ENCODE measurements at places on chromosomes 12 and 14. TPM values are rescaled to one million over a fixed set of nuclear protein-coding genes. Genes with fewer than 3 reads are reported as not detected.

GRCh38 chr12:48873096-48873495 is 7.4 kb upstream of the RND1 start:
- no peak for DNase-seq

DNA sequence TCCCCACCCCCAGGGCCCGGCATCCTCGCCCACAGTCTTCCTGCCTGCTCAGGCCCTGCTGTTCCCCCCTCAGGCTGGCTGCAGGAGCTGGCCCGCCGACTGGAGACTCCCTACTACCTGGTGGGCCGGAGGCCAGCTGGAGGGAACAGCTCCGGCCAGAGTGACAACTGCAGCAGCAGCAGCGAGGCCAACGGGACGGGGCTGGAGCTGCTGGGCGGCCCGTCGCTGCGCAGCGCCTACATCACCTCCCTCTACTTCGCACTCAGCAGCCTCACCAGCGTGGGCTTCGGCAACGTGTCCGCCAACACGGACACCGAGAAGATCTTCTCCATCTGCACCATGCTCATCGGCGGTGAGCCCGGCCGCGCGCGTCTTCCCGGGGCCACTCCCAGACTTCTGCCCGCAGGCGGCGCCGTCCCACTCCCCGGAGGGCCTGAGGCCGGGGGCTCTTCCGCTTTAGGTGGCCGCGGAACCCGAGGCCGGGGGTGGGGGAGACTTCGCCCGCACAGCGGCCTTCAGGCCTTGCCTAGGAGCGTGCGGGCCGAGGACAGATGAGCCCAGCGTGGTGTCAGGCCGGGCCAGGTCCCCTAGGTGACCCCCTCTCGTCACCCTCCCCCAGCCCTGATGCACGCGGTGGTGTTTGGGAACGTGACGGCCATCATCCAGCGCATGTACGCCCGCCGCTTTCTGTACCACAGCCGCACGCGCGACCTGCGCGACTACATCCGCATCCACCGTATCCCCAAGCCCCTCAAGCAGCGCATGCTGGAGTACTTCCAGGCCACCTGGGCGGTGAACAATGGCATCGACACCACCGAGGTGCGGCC is 10.2 kb downstream of the KCNH3 start:
- DNase-seq = no peak

INSM2 gene
- not detected for polyA plus RNA-seq

KRT71 gene
- polyA plus RNA-seq = not detected

DCN gene
- 532 TPM for polyA plus RNA-seq

NCAPD2 gene
- 62.2 TPM for polyA plus RNA-seq

DNA sequence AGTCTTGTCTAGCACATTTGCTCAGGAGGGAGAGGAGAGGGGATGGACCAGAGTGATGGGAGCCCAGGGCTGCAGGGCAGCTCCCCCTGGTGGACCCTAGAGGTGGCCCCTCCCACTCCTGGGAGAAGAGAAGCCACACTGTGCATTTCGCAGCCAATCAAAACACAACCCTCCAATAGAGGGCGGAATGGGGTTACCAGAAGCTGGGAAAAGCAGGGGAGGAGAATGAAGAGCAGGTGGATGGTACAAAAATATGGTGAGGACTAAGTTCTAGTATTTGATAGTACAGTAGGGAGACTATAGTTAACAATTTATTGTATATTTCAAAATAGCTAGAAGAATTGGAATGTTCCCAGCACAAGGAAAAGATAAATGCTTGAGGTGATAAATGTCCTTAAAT is 23.6 kb downstream of the VASH1 start:
- peak; percentile 78 for DNase-seq

GPATCH2L gene
- polyA plus RNA-seq = 34.7 TPM

- DNase-seq = no peak
These were observed 8.1 kb upstream of the ATXN2 start for GRCh38 chr12:111607239-111607638.

DNA sequence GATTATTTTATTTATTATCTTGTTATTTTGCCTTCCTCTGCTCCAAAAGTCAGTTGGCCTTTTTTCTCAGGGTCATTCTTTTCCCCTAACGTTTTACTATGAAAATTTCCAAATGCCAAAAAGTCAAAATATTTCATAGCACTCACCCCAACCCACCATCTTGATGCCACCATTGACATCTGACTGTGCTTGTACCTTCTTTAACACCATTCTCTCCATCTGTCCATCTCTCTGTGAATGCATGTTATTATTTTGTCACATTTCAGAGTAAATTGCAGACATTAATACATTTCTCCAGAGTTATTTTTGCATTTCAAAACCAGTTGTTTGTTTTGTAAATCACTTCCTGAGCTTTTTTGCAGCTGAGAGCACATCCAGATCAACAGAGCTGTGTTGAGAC is 38.6 kb downstream of the FOXN4 start:
- DNase-seq = no peak

- no peak for DNase-seq
These were observed 54.6 kb downstream of the ARF6 start for GRCh38 chr14:49947506-49947905.

ACVRL1 gene
- 37.1 TPM for polyA plus RNA-seq

DNA sequence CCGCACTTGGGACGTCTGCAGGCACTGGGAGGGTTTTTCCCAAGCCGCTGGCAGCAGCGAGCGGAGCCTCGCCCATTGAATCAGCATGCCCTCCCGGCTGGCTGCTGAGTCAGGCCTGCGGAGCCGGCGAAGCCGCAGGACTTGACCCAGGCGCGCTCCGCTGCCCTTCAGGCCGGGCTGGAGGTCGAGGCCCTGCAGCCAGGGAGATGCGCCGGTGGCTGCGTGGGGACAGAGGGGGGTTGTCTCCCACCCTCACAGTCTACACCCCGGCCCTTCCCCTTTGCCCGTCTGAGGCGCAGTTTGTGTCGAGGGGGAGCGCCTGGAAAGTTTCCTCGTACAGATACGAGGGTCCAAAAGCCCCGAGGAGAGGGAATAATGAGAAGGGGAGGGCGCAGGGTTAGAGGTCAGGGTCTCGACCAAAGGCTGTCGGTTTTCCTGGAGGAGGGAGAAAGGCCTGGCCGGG is 759 bp upstream of the KLC1 start:
- peak; percentile 38 for DNase-seq

DNA sequence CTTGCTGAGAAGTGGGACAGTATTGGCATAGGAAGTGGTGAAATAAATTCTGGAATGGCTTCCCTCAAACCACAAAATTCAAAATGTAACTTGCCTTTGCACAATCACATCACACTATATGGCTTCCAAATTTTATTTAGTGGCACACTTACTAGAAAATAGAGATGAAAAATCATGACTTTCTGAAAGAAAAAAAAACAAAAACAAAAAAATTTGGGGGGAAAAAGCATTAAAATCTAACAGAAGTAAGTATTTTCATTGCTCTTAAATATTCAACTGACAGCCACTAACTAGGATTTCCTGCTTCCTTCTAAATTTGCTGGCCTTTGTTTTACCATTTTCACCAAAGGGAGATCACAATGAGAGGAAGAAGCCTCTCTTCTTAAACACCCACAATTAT is 23.0 kb downstream of the ATF7 start:
- DNase-seq = no peak

EIF2S3B gene
- 1.3 TPM for polyA plus RNA-seq

PLEKHG7 gene
- polyA plus RNA-seq = 0.78 TPM

GRCh38 chr12:4213471-4213870 is 60.1 kb upstream of the CCND2 start:
- DNase-seq = no peak

GRCh38 chr14:61481701-61482100 is 160.3 kb downstream of the PRKCH start:
- DNase-seq = no peak

- DNase-seq = peak; percentile 49
These were observed 12.3 kb downstream of the METTL3 start for GRCh38 chr14:21498540-21499526.

- no peak for DNase-seq
These were observed 57.8 kb upstream of the METAP2 start for GRCh38 chr12:95416111-95416636.

DNA sequence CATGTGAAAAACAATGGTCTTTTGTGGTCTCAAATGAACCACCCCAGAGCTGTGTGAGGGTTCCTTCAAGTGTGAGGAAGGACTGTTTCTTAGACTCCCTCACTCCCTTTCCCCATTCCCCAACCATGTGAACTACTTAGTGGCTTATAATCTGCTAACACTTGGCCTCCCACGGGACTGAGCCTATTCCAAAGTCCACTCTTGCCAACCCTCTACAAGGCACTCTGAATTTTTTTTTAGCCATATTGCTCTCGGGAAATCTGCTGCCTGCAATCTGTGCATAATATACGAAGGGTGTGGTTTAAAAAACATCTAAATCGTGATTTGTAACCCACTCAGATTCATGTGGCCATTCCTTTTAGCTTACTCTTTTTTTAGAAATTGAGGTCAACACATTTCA is 2.6 kb downstream of the SVOP start:
- no peak for DNase-seq

- no peak for DNase-seq
These were observed 18.3 kb downstream of the PLEK2 start for GRCh38 chr14:67393689-67394088.

REC8 gene
- polyA plus RNA-seq = 71.4 TPM

DNA sequence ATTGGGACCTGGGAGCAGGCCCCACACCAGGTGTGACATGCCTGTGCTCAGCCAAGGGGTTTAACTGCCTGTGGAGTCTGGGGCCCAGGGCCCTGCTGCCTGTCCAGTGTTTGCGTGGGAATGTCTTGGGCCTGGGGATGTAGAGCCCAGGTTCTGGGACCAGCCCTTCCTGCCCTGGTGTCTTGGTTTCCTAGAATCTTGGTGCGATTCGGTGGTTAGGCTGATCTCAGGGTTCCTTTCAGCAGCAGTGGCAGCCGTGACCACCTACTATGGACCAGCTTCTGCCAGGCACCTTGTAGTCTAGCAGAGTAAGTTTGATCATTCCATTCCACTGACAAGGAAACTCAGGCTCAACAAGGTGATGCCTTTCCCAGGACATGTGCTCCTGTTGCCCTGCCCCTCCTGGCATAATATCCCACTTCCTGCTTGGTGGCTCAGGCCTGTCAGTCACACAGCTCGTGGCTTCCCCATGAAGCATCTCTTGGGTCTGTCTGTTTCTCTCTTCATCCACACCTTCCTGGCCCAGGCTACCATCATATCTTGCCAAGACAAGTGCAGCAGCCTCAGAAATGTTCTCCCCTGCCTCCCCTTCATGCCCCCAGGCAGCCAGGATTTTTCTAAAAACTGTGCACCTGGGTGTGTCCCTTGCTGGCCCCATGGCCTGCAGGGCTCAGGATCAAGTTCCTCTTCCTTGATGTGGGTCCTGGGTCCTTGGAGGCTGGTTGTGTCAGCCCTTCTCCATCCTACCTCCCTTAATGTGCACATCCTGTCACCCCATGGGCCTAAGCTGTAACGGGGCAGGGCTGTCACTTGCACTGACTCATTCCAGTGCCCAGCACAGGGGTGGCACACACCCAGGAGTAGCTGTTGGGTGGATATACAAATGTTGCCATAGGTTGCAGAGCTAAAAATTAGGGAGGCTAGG is 101.6 kb downstream of the SLC25A47 start:
- no peak for DNase-seq

DNA sequence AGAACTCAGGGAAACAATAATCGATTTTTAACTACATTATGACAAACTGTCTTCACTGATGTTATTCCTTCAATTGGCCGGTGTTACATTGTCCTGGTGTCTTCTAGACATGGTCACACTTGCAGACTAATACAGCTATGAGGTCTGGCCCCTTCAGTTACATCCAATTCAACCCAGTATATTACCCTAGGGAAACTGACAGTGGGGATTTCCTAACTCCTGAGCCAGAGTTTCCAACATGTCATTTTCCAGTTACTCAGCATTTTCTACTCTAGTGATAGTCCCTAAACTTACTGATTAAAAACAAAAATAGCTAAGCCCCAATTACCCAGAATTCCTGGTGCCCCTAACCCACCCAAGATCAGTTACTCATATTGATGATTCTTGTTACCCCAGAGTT is 21.1 kb downstream of the IFNG start:
- no peak for DNase-seq

DNA sequence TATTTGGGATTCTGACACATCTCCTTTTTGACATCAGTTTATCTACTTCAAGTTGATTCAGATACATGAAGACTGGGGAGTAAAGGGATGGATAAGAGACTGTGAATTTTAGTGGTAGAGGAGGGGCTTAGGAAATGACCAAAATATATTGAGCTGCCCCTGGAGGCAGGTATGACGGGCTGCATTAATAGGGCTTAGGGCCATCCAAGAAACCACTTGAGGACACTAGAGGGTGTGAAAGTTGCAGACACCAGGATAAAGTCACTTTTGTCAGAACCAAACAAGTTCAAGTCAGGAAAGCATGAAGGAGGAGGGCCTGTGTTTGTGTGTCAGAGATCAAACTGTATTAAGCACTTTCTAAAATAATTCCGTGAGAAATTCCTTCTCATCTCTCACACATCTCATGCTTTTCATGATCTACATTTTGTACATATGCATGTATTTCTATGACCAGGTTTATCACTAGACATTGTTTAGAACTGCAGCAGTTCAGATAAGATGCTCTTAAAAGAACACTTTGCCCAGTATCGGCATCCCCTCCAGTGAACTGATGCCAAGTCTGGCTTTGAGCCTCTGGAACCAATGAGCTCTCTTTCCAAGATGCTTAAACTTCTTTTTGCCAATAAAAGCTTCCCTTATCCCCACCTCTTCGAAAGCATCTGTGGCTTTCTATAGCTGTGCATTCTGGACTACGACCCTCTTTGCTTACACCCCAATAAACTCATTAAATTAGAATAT is 136.9 kb downstream of the SLC38A1 start:
- no peak for DNase-seq

GRCh38 chr12:70605976-70606375 is 31.3 kb downstream of the PTPRB start:
- no peak for DNase-seq

- DNase-seq = peak; percentile 0
These were observed 325.9 kb upstream of the LRFN5 start for GRCh38 chr14:41280745-41281144.

KLRK1 gene
- polyA plus RNA-seq = 0.97 TPM

DNA sequence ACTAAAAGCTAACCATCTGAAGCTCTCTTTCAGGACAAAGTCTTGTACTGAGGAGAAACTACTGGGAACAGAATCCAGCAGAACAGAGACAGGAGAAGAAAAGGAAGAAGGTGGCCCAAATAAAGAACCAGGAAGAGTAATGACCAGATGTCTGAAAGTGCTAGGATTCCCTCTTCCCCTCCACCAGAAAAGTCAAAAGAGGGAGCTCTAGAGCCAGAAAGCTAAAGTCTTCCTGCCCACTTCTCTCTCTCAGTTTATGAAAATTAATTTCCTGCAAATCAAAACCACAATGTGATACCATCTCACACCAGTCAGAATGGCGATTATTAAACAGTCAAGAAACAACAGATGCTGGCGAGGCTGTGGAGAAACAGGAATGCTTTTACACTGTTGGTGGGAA is 47.2 kb downstream of the SPPL3 start:
- DNase-seq = no peak

GRCh38 chr12:87931812-87932211 is 97.4 kb downstream of the C12orf50 start:
- DNase-seq = no peak

- peak; percentile 38 for DNase-seq
These were observed 17.0 kb upstream of the SRSF5 start for GRCh38 chr14:69749956-69750355.

- DNase-seq = no peak
These were observed 35.7 kb downstream of the GNPTAB start for GRCh38 chr12:101795013-101795412.

MAP1LC3B2 gene
- polyA plus RNA-seq = 11.5 TPM

Measured in renal pelvis (tissue), 12 donors.